ENCODE measurements at places on chromosomes 2 and 18.

DNA sequence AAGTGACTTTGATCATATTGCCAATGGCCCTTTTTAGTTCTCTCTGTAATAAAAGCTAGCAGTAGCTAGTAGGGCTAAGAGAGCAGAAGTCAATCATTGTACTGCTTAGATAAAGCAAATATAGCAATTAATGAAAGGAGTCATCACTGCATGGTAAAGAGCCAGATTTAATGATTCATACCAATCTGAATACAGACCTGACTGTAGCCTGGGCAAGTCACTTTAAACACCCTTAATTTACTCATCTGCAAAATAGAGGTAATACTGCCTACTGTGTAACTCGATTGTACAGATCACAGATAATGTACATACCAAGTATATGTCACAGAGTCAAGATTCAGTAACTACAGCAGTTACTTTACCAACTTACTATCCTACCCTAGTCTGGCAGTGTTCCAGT lies 63.6 kb downstream of the ASXL2 start:
- no peak for ATAC-seq

GRCh38 chr2:202165945-202166344 lies 72.5 kb downstream of the SUMO1 start:
- ATAC-seq = no peak

GRCh38 chr18:69998523-69998987 lies 50.9 kb upstream of the CD226 start:
- no peak for ATAC-seq

GRCh38 chr2:179239195-179239594 lies 25.4 kb downstream of the SESTD1 start:
- ATAC-seq = no peak

GRCh38 chr2:18455236-18455862 lies 105.1 kb downstream of the RDH14 start:
- ATAC-seq = peak; percentile 81

- ATAC-seq = no peak
Measured at GRCh38 chr18:26175481-26175880, 41.8 kb downstream of the PSMA8 start.

- ATAC-seq = no peak
Measured at GRCh38 chr18:14999085-14999975, 251.4 kb downstream of the ANKRD30B start.

DNA sequence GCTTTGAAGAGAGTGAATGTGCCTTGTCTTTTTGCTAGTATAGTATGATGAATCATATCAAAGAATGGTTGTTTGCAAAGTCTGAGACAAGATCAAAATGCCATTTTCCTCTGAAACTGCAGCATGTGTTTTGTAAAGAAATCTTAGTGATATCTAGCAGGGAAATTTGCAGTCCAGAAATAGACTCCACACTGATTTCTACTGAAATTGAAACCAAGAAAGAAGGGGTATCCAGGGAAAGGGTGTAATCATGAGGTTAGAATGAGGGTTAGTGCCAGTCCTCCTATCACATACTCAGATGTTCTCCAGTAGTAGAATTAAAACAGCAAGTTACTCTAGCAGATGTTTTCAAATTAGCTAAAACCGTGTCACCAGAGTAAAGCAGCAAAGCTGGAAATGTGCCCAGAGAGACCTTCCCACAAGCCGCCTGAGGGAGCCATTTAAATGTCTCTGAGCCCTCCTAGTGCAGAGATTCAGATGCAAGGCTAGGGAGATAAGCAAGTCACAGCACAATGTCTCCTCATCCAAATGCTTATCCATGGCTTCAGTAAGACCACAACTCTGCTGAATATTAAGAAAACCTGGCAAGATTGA lies 4.9 kb downstream of the DLGAP1 start:
- no peak for ATAC-seq

DNA sequence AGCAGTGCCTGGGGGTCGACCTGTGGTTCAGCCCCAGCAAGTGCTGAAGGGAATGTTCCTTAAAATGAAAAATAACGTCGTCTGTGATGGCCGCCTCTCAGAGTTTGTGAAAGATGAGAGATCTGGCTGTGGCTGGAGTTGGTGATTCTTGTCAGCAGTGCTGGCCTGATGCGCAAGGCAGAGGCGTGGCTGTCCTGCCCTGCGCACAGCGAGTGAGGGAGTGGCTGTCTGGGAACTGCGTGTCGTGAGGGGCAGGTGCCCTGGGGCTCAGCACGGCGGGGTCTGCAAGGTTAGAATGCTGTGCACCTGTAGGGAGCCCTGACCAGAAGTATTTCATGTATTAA lies 8.8 kb downstream of the NFATC1 start:
- ATAC-seq = no peak

GRCh38 chr2:119553687-119554344 lies 9.6 kb downstream of the CFAP221 start:
- no peak for ATAC-seq

- ATAC-seq = no peak
Measured at GRCh38 chr18:47915930-47916329, 14.5 kb downstream of the SMAD2 start.

DNA sequence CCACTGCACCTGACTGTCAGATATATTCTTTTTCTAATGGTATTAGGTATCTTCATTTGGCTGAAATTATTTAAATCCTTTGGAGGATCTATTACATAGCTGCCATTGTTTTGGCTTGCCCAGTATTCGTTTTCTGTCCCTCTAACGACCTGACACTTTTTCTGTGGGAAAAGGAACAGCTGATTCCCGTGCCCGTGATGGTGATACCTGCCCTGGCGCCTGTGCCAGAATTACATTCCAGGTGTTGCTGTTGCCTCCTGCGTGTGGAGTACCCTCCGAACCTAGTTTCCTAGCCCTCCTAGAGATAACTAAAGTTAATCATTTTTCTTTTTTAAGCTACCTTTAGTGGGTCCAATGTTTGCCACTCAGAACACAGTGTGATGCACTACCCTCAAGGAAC lies 14.0 kb downstream of the HOXD1 start:
- no peak for ATAC-seq

DNA sequence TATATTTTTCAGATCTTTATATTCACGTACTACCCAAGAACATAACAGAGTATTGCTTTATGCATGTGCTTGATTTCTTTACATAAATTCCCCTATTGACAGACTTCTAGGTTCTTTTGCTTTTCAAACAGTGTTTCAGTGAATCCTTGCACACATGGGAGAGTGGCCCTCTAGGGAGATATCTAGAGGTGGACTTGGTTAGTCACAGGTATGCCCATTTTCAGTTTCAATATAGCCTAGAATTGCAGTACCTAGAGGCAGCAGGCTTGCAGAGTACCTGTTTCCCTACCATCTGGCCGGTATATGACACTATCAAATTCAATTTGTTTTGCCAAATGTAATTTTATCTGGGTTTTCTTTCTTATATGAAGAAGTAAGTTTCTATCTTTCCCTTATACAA lies 36.8 kb downstream of the EML6 start:
- ATAC-seq = no peak

GRCh38 chr2:131659168-131659572 lies 131.5 kb downstream of the CCDC74A start:
- ATAC-seq = no peak

- ATAC-seq = no peak
Measured at GRCh38 chr2:133657591-133657990, 89.3 kb upstream of the NCKAP5 start.

- no peak for ATAC-seq
Measured at GRCh38 chr2:79275197-79275596, 115.6 kb upstream of the REG3A start.

DNA sequence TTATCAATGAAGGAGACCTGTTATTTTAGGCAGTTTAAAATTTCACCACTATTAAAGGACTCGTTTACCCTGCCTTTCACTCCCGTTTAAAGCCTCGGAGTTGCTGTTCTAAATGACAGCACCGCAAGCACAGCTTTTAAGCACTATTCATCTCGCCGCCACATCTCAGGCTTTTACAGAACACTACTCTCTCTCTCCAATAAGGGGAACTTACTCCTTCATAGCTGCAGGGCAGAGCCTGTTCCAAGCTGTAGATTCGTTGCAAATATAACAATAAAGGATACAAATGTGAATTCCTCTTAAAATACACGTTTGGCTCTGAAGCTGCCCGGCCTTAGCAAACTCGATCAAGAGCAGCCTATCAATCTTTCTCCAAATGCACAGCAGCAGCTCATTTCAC lies 271.8 kb downstream of the ZNF521 start:
- ATAC-seq = no peak

- no peak for ATAC-seq
Measured at GRCh38 chr2:78202986-78203670, 681.0 kb upstream of the LRRTM4 start.

GRCh38 chr2:38038682-38039081 lies 37.3 kb downstream of the CYP1B1 start:
- no peak for ATAC-seq

DNA sequence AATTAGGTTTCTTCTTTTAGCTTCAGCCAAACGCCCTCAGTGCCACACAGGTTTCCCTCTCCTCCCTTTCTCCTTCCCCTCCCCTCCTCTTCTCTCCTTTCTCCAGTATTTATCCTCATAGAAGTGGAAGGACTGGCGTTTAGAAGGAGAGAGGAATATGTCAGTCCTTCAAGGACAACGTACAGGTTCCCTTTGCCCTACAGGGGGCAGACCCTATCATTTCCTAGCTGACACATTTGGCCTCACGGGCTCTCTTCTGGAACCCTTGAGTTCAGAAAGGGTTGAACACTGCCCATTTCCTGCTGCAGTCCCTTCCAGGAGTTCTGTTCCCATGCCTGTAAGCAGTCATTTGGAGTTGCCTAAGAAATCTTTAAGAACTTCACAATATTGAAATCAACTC lies 46.1 kb downstream of the CDCA7 start:
- no peak for ATAC-seq

GRCh38 chr2:78115291-78115690 lies 593.1 kb upstream of the LRRTM4 start:
- no peak for ATAC-seq

DNA sequence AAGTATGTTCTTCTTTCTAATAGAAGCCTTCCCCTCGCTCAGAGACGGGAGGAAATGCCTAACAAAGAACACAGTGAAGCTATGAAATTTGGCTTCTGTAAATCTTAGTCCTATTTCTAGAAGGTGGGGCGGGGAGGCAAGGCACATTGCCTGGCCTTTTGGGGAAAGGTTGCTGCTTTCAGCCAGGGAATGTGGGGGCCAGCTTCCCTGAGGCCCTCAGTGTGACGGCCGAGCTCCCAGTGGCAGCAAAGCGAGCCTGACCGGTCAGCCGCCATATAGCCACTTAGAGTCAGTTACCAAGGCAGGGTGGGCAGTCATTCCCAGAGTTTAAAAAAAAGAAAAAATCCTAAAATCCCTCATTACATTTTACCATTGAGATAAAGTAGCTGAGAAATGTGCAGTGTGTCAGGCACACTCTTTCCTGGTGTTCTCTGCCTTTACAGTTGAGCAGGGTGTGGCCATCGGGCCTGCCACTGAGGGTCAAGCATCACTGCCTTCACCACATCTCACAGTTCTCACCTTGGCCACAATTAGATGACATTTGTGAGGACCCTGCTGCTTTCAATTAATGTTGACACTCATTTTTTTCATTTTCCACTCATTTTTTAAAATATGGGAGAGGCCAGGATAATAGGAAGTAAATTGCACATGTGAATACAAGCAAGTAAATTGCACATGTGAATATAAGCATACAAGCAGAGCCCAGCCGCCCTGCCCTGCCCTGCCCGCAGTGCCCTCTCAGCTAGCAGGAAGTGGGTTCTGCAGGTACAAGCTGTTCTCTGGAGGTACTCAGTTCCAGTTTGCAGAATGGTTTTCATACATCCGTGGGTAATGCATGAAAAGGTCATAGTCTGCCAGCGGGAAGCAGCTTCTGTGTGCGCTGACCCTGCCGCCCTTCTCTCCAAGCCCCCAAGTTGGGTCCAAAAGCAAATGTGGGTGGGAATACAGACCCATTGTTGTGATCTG lies 76.9 kb downstream of the WDSUB1 start:
- no peak for ATAC-seq

- ATAC-seq = no peak
Measured at GRCh38 chr2:37892436-37893114, 32.5 kb upstream of the RMDN2 start.

GRCh38 chr2:218659988-218660358 lies 490 bp downstream of the BCS1L start:
- no peak for ATAC-seq

DNA sequence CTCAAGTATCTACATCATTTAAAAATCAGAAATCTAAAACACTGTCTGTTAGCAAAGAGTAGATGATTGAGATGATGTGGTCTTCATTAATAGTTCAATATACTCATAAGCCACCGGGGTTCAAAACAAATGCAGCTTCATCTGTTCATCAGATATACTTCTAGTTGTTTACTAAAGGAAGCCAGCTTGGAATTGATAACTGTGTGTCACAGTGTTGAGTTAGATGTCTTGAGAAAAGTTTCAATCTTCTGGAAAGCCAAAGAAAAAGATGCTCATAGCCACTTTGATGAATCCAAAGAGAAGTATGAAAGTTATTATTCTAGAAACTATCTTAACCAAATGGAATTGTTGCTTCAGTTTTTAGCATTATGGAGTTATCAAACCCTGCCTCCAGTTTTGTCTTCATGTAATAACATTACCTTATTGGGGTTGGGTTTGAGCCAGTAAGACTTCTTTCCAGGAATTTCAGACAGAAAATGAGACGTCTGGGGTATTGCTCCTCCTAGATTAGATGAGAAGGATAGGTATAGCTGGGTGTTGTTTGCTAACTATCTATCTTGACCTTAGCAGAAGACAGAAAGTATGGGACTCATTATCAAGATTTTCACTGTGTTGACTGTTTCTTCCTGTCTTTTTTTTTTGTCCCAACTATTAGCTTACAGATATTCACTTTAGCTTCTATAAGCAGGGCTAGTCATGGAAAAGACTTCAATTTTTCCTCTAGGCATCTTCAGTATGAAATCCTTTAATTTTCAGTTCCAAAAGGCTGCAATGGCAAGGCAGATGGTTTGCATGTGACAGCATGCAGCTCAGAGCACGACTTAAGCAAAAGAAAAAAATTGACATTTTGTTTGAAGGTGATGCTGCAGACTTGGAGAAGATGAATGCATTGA lies 66.5 kb downstream of the LNPK start:
- ATAC-seq = no peak
